ENCODE measurements at places on chromosomes 16 and 17.

GRCh38 chr16:13873835-13874438 is 46.0 kb upstream of the ERCC4 start:
- no peak for DNase-seq

GRCh38 chr16:783404-784161 is 4.6 kb downstream of the RPUSD1 start:
- DNase-seq, result no peak

- DNase-seq, result no peak
These were observed 28.7 kb upstream of the GAS7 start for GRCh38 chr17:10226930-10227695.

DNA sequence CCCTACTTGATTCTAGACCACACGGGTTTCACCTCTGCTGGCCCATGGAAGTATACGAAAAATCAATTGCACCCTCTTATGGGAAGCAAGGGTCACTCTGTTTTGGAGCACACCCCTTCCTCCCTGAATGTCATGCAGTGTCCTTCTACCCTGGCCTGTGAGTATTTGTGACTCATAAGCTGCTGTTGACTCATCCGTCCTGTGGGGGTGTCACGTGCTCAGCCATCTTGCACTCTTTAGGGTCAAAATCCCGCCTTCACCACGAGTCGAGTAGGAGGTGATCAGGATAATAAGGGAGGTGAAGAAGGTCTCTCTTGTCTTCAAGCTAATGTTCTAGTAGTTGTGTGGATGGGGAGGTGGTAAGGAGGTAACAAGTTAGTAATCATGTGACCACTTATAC is 341.0 kb upstream of the EEF2KMT start:
- DNase-seq, result no peak

DNA sequence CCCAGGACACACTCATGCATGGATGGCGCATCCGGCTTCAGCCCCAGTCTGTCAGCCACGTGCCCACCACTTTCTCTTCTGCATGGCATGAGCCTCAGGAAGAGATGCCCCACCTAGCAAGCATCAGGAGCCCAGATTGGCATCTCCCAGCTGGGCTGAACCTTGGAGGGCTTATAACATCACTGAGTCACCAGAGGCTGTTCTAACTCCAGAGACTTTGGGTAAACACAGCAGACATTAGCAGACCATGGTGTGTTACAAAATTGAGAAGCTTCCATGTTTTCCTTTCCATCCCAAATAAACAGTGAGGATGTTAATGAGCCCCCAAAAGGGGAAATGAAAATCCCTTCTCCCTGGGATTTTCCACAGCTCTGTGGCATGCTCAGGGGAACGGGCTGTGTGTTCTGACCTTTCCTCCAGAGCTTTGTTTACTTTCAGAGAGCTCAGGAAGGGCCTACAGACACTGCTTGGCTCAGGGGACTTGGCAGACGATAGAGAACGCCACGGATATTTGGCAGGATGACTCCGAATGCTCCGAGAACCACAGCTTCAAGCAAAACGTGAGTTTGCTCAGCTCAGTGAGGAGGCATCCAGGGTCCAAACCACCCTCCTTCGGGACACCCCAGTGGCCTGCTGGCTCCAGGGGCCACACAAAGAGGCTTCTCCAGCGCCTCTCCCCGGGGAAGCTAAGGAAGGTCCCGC is 16.5 kb downstream of the GLP2R start:
- no peak for DNase-seq

- DNase-seq, result no peak
These were observed 50.1 kb downstream of the HNF1B start for GRCh38 chr17:37694734-37695133.

DNA sequence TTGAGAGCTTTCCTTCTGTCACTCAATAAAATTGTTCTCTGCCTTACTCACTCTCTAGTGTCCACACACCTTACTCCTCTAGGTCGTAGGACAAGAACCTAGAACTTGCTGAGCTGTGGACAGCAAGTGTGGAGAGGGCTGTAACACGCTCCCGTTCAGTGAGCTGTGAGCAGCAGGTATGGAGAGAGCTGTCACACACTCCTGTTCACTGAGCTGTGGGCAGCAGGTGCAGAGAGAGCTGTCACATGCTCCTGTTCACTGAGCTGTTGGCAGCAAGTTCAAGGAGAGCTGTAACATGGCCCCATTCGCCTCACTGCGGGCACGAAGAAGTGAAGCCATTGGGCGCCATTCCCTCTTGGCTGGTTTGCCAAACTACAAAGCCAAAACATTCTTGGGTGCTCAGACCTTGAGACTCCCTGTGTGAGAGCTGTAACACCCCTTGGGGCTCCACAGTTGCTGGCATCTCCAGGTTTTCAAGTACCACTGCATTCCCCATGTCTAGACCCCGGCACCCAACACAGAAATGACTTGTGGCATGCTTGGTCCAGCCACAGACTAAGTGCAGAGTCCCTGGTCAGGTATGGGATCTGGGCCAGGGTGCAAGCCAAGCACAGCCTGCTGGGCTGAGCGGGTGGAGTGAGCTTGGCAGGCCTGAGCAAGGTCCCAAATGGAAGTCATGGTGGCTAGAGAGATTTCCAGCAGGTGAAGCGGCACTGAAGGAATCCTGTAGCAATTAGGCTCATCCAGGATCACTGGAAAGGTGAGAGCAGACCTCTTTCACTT is 608.0 kb upstream of the CDH8 start:
- no peak for DNase-seq

DNA sequence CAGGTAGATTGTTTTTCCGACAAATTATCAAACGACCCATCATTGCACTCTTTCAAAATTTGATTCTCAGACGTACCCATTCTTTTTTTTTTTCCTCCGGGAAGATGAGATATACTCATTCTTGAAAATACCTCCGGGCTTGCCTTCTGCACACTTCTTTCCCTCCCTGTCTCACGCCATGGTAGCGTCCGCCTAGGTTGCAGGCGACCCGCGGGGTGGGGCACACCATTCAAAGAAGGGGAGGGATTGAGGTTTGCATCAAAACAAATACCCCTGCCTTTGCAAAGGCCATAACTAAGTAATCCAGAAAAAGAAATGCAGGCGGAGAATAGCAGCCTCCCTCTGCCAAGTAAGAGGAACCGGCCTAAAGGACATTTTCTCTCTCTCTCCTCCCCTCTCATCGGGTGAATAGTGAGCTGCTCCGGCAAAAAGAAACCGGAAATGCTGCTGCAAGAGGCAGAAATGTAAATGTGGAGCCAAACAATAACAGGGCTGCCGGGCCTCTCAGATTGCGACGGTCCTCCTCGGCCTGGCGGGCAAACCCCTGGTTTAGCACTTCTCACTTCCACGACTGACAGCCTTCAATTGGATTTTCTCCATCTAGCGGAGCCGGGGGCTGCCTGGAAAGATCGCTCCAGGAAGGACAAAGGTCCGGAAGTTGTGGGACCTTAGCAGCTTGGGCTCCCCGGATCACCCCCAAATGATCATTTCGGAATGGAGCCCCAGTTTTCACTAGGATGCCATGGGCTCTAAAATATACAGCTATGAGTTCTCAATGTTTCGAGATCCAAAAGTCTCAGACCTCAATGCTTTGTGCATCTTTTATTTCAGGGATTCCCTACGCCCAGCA is 843 bp downstream of the TP53 start:
- DNase-seq, result no peak

- DNase-seq, result no peak
These were observed 173.5 kb downstream of the AIPL1 start for GRCh38 chr17:6261466-6261865.

DNA sequence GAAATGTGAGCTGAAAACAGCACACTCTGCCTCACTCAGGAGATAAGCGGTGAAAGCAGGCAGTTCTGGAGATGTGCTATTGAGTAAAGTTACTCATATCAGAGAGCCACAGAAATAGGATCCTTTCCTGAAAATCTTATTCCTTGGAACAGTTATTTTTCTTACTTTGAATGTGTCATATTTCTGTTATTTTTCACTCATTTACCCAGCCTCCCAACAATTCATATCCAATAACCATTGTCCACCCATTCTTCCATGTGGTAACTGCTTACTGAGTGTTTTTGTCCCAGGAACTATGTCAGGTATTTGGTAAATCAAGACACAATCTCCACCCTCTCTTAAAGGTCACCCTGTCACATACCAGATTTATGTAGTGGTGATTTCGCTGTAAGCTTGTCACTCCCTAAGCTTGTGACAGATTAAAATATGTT is 144.9 kb downstream of the PARN start:
- no peak for DNase-seq

DNA sequence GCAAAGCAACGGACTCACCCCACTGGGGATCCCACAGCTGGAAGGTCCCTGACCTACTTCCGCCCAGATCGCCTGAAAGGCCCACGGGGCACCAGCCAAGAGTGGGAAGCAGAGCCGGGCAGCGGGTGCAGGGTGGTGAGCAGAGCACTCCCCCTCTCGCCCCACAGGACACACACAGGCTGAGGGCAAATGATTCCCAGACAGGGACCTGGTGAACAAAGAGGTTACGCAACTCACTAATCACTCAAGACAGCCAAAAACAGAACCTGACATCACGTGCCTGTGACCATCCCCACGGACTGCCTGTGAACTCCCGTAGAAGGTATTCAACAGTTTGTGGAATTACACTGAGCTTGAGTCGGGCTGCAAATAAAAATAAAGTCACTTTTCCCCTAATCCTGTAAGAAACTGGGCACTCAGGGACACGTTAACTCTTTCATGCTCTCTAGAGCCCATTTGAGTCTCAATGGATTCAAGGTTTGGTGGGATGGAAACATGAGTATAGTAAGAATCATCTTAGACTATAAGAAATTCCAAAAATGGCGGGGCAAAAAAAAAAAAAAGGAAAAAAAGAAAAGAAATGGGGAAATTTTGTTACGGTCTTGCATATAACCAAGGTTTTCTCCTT is 396.1 kb downstream of the SOX9 start:
- no peak for DNase-seq

GRCh38 chr16:2838928-2839327 is 8.8 kb downstream of the ZG16B start:
- DNase-seq, result no peak

DNA sequence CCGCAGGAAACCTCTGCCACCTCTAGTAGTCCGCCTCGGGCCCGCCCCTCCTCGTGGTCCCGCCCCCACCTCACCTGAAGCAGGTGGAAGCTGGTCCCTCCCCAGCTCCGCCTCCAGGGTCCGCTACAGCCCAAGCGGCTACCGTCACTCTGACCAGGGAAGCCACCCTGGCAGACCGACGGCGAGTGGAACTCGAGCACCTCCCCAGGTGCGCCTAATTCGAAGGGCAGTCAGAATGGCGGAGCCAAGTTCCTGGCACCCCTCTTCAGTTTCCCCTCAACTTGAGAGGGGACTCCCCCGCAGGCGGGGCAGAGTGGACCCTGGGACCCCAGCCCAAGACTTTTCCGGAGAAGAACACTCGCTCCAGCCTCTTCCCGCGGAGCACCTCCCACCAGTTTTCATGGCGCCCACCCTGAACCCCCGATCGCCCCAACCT is 507 bp downstream of the FHOD1 start:
- DNase-seq, result no peak

GRCh38 chr17:19538095-19539039 is 4.7 kb downstream of the SLC47A1 start:
- DNase-seq, result no peak

DNA sequence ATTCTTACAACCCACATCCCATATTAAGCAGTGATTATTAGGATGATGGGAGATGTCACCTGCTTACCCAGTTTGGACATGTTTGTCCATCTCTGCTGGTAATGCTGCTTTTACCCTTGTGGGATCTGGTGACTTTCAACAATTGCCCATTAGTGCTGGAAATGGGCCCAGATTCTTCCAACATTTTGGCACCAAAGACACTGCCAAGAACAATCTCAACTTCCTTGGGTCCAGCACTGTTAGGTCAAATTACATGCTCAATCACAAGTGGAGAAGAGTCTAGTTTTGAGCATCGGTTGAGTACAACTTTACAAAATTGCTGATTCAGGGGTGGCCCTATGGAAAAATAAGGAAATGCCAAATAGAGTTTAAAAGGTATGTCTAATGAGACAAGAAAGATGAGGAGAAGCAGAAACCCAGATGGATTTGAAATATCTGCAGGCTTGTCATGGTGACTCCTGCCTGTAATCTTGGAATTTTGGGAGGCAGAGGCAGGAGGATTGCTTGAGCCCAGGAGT is 13.0 kb upstream of the ZFP3 start:
- no peak for DNase-seq

GRCh38 chr16:1300664-1301476 is 8.6 kb upstream of the UBE2I start:
- DNase-seq, result peak; percentile 93

DNA sequence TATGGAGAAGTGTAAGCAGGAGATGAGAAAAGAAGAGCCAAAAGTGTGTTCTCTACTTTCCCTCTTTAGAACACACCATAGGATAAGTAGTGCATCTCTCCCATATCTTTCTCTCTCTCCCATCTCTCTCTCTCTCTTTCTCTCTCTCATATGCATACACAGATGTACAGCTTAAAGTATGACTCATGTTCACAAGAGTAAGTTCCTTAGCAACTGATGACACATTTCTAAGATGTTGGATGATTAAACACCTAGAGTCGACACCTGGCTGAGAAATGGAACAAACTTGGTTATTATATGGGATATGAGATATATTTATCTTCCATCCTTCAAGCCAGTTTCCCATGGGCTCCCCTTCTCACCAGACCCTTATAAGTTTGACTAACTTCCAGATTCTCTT is 113.5 kb downstream of the TMEM132E start:
- DNase-seq, result no peak

GRCh38 chr16:77271532-77272426 is 72.6 kb downstream of the SYCE1L start:
- DNase-seq, result no peak

DNA sequence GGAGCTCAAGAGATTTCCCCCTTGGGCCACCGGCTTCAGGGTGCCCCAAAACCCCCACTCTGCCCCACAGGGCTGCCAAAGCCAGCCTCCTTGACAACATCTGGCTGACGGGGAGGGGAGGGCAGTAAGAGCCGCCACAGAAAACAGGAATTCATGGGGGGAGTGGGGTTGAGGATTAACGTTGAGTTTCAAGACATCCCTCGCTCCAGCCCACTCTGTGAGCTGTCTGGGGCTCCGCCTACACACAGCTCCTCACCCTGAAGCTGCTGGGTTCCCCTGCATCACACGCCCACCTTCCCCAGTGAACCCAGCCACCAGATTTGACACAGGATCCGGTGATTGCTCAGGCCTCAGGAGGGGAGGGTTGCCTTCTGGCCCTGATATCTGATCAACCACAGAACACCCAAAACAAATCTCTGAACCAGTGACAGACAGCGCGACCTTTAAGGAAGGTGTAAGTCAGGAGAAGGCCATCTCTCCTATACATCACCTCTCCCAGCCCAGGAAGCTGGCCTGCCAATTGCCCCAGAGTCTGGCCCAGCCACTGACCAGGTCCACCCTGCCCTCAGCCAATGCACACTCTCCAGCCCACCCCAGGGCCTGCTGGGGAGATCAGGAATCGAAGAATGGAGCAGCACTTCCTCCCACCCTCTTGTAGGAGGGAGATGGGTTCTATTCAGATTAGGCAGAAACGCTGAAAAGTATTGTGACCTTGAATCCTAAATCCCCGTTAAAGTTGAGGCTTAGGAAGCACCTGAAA is 132.1 kb downstream of the CLEC16A start:
- DNase-seq, result no peak

GRCh38 chr16:3879887-3880564 is 487 bp downstream of the CREBBP start:
- DNase-seq, result peak; percentile 93
